Large intestine (tissue), 12 donors: ENCODE measurements at places on chromosomes 4 and X.

DNA sequence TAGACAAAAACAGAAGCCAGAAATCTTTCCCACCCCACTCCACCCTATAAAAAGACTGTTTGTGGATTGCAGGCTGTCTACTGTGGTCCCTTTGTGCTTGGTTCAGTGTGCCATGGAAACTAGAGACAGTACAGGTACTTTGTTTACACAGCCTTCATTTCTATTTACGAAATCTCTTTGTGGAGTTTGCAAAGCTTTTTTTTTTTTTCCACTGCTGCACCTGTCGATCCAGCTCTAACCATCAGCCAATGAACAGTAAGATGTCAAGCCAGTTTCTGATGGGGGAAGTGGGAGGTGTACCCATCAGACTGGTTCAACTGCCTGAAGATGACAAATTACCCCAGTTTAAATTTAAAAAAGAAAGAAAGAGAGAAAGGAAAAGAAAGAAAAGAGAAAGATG lies 20.2 kb upstream of the LRBA start:
- DNase-seq = peak; percentile 70
- no peak overlapping the region for H3K4me3 ChIP-seq
- H3K36me3 ChIP-seq = no peaks in the 10 kb centered on the region
- no peak overlapping the region for H3K27ac ChIP-seq

DNA sequence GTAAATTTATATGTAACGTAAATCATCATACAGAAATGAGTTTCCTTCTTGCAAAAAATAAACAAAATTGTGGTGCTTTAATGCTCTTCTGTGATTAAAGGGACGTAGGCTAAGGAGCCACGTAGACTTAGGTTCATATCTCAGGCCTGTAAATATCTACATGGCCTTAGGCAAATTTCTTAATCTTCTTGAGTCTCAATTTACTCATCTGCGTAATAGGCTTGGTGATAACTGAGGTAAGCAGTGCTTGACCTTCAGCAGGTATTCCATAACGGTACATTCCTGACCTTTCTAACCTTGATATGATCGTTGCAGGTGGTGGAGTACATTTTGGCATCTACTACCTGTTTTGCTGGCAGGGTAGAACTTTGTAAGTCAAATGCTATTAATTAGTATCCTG lies 65.2 kb upstream of the TLR3 start:
- no peak overlapping the region for H3K27ac ChIP-seq
- H3K4me3 ChIP-seq = no peak overlapping the region
- H3K27me3 ChIP-seq = no peaks in the 10 kb centered on the region
- DNase-seq = no peak
- no peaks in the 10 kb centered on the region for H3K4me1 ChIP-seq

DNA sequence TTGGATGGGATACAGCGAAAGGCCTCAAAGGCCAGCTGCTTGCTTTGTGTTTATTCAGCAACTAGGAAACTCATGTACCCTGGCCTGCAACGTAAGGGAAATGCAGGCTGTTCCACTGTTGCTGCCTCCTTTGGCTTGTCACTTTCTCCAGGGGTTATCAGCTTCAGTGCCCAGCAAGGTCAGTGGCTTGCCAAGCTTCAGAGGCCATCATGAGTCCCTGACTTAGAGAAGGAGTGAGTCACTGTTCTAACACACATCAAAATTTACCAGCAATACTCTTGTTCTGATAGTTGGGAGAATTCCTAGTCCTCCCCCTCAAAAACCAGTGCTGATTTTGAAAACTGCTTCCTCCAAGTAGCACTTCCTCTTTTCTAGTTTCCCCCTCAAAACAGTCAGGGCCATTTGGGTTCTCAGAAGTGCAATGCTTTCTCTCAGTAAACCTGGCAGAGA lies 250.8 kb downstream of the ARHGAP24 start:
- no peak for DNase-seq
- no peaks in the 10 kb centered on the region for H3K27me3 ChIP-seq
- H3K4me1 ChIP-seq = no peaks in the 10 kb centered on the region
- no peak overlapping the region for H3K27ac ChIP-seq

DNA sequence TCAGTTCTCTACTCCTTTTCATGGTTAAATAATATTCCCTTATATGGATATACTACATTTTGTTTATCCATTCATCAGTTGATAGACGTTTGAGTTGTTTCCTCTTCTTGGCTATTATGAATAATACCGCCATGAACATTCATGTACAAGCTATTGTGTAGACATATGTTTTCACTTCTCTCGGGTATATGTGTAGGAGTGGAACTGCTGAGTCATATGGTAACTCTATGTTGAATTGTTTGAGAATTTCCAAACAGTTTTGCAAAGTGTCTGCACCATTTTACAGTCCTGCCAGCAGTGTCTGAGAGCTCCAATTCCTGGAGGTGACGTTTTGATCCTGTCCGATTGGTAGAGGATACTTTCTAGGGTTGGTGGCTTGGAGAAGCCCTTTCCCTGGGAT lies 23.6 kb downstream of the PLAC1 start:
- no peaks in the 10 kb centered on the region for H3K27me3 ChIP-seq
- no peak overlapping the region for H3K4me3 ChIP-seq
- no peak for DNase-seq
- H3K4me1 ChIP-seq = no peaks in the 10 kb centered on the region
- no peaks in the 10 kb centered on the region for H3K36me3 ChIP-seq

DNA sequence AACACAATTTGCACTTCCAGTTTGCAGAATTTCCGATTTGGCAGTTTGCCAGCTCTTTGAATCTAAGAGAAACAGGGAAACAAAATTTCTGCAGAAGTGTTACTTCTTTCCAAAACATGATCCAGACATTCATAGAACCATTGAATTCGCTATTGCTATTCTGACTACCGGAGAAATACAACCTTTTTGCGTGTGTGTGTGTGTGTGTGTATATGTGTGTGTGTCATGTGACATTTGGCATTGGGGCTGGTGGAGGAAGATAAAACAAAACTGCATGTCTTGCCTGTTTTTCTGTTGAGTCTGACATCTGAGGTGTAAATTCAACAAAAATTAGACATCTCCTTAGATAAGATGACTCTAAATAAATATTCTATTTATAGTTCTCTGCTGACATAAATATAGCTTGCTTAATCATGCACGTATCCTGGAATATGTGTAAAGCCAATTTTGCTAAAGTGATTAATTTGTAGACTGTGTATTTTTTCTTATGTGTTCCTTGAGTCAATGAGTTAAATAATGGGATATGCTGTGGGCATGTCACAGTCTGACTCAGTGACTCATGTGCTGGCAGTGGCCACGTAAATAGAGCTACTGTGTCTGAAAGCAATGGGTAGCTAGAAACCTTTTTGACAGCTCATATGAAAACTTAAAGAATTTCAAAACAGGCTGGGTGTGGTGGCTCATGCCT lies 98.9 kb downstream of the HPGD start:
- no peak overlapping the region for H3K4me3 ChIP-seq
- H3K36me3 ChIP-seq = no peaks in the 10 kb centered on the region
- peaks cover 3% of the 10 kb centered on the region for H3K4me1 ChIP-seq

- no peaks in the 10 kb centered on the region for H3K36me3 ChIP-seq
- H3K27me3 ChIP-seq = no peaks in the 10 kb centered on the region
- no peak for DNase-seq
- peaks cover 14% of the 10 kb centered on the region for H3K4me1 ChIP-seq
- H3K4me3 ChIP-seq = no peak overlapping the region
- H3K27ac ChIP-seq = no peak overlapping the region
These were observed 72.8 kb downstream of the MAOB start for GRCh38 chrX:43809463-43809862.

GRCh38 chr4:69095301-69095731 lies 958 bp upstream of the UGT2B7 start:
- no peak overlapping the region for H3K4me3 ChIP-seq
- H3K4me1 ChIP-seq = peaks cover 10% of the 10 kb centered on the region
- no peak for DNase-seq
- no peaks in the 10 kb centered on the region for H3K27me3 ChIP-seq
- H3K27ac ChIP-seq = peak overlapping the region; percentile 54

- H3K27me3 ChIP-seq = no peaks in the 10 kb centered on the region
- H3K4me1 ChIP-seq = no peaks in the 10 kb centered on the region
- no peak overlapping the region for H3K27ac ChIP-seq
- no peak overlapping the region for H3K4me3 ChIP-seq
- H3K36me3 ChIP-seq = no peaks in the 10 kb centered on the region
These were observed 109.2 kb upstream of the PCDH18 start for GRCh38 chr4:137641544-137641943.

- no peak overlapping the region for H3K27ac ChIP-seq
- DNase-seq = no peak
- H3K4me1 ChIP-seq = no peaks in the 10 kb centered on the region
These were observed 48.6 kb downstream of the LRP2BP start for GRCh38 chr4:185346975-185347601.

- peak; percentile 16 for DNase-seq
- peaks cover 3% of the 10 kb centered on the region for H3K4me1 ChIP-seq
- no peak overlapping the region for H3K4me3 ChIP-seq
These were observed 48.4 kb upstream of the SLC7A3 start for GRCh38 chrX:70979136-70979762.

DNA sequence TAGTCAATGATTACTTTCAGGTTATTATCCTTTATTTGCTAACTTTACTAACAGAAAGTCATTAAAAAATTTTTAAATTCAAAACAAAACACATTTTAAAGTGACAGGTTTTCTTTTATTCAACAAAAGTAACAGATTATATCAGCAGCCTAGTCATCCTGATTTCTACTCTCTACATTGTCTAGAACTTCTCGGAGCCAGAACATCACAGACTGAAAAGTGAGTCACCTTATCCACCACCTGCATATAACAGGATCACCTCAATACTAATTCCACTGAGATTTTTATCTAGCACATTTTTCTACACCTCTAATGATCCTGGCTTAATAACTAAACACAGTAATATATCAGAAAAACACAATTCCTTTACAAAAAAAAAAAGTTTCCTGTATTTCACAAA lies 47.9 kb upstream of the SMARCAD1 start:
- H3K4me1 ChIP-seq = peaks cover 6% of the 10 kb centered on the region
- H3K27me3 ChIP-seq = no peaks in the 10 kb centered on the region
- no peak overlapping the region for H3K27ac ChIP-seq
- no peak overlapping the region for H3K4me3 ChIP-seq
- no peaks in the 10 kb centered on the region for H3K36me3 ChIP-seq
- DNase-seq = no peak

GRCh38 chrX:4185086-4185485 lies 471.6 kb upstream of the PRKX start:
- H3K4me3 ChIP-seq = no peak overlapping the region
- DNase-seq = no peak
- H3K36me3 ChIP-seq = no peaks in the 10 kb centered on the region

GRCh38 chr4:124937993-124938392 lies 225.5 kb upstream of the ANKRD50 start:
- H3K27me3 ChIP-seq = no peaks in the 10 kb centered on the region
- no peak overlapping the region for H3K4me3 ChIP-seq
- no peak for DNase-seq

- no peak for DNase-seq
- H3K4me3 ChIP-seq = no peak overlapping the region
- no peak overlapping the region for H3K27ac ChIP-seq
- no peaks in the 10 kb centered on the region for H3K27me3 ChIP-seq
These were observed 39.6 kb downstream of the ARL13A start for GRCh38 chrX:101009090-101009489.

DNA sequence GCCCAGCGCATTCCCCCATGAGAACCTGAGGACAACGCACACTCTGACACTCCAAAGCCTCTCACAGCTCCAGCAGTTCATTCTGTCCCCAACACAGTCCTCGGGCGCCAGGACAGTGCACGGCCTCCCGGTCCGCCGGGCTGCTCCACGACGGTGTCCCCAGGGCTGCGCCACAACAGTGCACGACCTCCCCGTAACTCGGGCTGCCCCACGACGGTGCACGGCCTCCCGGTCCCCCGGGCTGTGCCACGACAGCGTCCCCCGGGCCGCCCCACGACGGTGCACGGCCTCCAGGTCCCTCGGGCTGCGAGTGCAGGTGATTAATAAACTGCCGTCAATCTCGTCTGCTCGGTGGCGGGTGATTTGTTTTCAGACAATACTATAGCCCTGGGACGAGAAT lies 585.1 kb upstream of the FRG1 start:
- no peaks in the 10 kb centered on the region for H3K27me3 ChIP-seq
- H3K4me3 ChIP-seq = no peak overlapping the region
- DNase-seq = no peak
- H3K36me3 ChIP-seq = no peaks in the 10 kb centered on the region
- no peaks in the 10 kb centered on the region for H3K4me1 ChIP-seq

DNA sequence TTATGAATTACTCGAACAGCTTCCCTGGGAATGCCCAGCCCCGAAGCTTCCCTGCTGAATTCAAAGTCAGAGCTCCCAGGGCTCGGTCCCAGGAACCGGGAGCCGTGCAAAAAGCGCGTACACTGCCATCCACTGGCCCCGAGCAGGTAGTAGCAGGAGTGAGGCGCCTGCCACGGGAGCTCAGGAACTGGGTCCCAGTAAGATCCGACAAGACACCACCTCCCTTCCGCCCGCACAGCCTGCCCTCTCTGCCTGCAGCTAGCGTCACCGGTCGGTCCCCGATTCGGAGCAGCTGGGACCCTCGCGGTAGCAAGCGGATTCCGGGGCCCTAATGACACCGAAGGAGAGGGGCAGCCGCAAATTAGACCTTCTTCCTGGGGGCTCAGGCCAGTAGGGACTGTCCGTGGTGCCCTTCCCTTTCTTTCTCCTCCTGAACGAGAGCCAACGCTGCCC lies 1.2 kb downstream of the CORIN start:
- peaks cover 16% of the 10 kb centered on the region for H3K27me3 ChIP-seq
- no peak overlapping the region for H3K27ac ChIP-seq
- H3K36me3 ChIP-seq = no peaks in the 10 kb centered on the region
- DNase-seq = peak; percentile 51
- peaks cover 7% of the 10 kb centered on the region for H3K4me1 ChIP-seq
- H3K4me3 ChIP-seq = peak overlapping the region; percentile 45

DNA sequence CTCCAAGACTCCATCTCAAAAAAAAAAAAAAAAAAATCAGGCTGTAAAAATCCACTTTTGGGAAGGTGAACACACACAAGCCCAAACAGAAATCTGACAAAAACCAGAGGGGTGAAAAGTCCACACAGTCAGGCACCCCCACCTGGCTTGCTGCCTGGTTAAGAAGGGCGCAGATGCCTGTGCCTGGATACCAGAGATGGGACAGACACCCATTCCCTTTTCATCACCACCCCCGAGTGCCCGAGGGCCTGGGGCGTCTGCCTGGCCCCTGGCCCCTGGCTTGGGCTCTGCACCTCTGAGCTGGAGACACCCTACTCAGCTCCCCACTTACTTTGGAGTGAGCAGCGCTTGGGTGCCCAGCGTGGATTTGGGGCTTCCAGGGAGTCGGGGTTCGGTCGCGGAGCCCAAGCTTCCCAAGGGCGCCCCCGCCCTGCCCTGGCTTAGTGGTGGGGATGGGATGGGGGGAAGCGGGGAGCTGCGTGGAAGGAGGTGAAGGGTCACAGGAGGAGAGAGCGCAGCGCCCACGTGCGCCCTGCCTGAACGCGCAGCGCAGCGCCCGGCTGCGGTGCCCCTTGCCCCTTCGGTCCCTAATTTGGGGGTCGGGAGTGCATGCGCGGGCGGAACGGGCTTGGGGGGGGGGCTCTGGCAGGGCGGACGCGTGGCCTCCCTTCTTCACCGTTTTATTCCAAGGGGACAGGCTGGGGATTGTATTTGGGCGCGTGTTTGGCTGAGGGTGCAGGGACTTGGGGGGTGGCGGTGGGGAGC lies 11.3 kb downstream of the SHOX start:
- peaks cover 75% of the 10 kb centered on the region for H3K27me3 ChIP-seq
- H3K4me3 ChIP-seq = no peak overlapping the region
- no peaks in the 10 kb centered on the region for H3K36me3 ChIP-seq
- H3K4me1 ChIP-seq = no peaks in the 10 kb centered on the region
- H3K27ac ChIP-seq = no peak overlapping the region
- DNase-seq = no peak

- H3K27me3 ChIP-seq = no peaks in the 10 kb centered on the region
- peak overlapping the region; percentile 43 for H3K27ac ChIP-seq
- peak; percentile 68 for DNase-seq
- H3K4me1 ChIP-seq = peaks cover 12% of the 10 kb centered on the region
These were observed 22.3 kb upstream of the RASGEF1B start for GRCh38 chr4:81494031-81494431.
